ENCODE measurements at places on chromosomes 7 and 10. TPM values are rescaled to one million over a fixed set of nuclear protein-coding genes. Genes with fewer than 3 reads are reported as not detected.

Gene TMEM273
- total RNA-seq = 3.1 TPM

Gene PRPS1L1
- total RNA-seq = not detected

Gene GRID2IP
- total RNA-seq = not detected

Gene LRCH4
- 38.0 TPM for total RNA-seq

Gene NRP1
- total RNA-seq = 134 TPM

Gene MMD2
- total RNA-seq = not detected

Gene PRKG1
- total RNA-seq = 0.33 TPM

Gene SLC29A4
- 1.2 TPM for total RNA-seq

Gene ZNF438
- total RNA-seq = 15.9 TPM

Gene TMEM196
- not detected for total RNA-seq

Gene ZNF853
- 0.07 TPM for total RNA-seq

Gene UTF1
- total RNA-seq = not detected

Gene IL6
- 11.0 TPM for total RNA-seq

Gene RPEL1
- total RNA-seq = not detected

Gene LANCL2
- total RNA-seq = 23.7 TPM

Gene KRIT1
- 24.8 TPM for total RNA-seq

Gene PHYHIPL
- total RNA-seq = not detected

Gene SFTPA1
- total RNA-seq = not detected

Gene SERPINE1
- 1,952 TPM for total RNA-seq

Gene ACTL6B
- not detected for total RNA-seq

Gene SPDYE5
- total RNA-seq = not detected

Gene PIP
- not detected for total RNA-seq

Gene KLF14
- total RNA-seq = not detected

Gene MNX1
- total RNA-seq = not detected

Gene CLRN3
- total RNA-seq = not detected

Gene LRRC4
- total RNA-seq = 0.60 TPM

Gene FAM13C
- total RNA-seq = 0.73 TPM

Gene SEMA3E
- 0.27 TPM for total RNA-seq

Gene ANKRD61
- 0.40 TPM for total RNA-seq

Gene MET
- 36.4 TPM for total RNA-seq

Gene MLXIPL
- not detected for total RNA-seq

Gene C10orf67
- not detected for total RNA-seq

Gene LRGUK
- not detected for total RNA-seq
